T-helper 9 cell (primary cell): ENCODE measurements at places on chromosomes 7 and 10.

GRCh38 chr7:90322837-90323236 is 1.7 kb upstream of the FAM237B start:
- no peak for DNase-seq

DNA sequence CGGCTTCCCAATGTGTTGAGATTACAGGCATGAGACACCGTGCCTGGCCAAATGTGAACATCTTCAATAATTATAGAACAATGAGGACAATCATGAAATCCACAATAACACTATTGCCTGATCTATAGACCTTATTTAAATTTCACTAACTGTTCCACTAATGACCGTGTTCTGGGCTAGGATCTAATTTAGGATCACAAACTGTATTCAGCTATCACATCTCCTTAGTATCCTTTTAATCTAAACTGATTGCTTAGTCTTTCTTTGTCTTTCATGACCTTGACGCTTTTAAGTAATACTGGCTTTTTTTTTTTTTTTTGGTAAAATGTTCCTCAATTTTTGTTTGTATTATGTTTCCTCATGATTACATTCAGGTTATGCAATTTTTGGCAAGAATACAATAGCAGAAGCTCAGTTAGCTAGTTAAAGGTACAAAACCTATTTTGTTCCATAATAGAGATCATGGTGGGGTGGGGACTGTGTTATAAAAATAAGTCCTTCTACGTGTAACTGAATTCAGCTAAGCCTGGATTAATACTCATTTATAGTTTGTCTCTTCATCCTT is 158.4 kb downstream of the AOAH start:
- DNase-seq = no peak

- no peak for DNase-seq
Measured at GRCh38 chr7:27138985-27139333, 4.5 kb downstream of the HOXA5 start.

DNA sequence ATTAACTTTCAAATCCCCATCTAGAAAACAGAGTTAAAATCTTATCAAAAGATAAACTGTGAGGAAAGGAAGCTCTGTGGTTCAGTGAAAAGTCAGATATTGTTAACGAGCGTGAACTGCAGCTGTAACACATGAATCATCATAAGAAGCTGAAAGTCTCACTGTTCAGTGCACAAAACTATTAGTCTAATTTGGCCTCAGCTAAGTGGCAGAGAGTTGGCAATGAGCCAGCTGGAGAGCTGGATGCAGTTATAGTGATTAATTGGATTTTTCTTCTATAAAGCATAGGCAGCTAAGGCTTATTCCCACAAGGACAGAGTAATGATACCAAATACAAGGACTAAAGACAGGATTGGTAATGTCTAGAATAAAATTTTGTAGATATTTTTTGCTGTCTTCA is 101.1 kb upstream of the ABCB5 start:
- DNase-seq = no peak

DNA sequence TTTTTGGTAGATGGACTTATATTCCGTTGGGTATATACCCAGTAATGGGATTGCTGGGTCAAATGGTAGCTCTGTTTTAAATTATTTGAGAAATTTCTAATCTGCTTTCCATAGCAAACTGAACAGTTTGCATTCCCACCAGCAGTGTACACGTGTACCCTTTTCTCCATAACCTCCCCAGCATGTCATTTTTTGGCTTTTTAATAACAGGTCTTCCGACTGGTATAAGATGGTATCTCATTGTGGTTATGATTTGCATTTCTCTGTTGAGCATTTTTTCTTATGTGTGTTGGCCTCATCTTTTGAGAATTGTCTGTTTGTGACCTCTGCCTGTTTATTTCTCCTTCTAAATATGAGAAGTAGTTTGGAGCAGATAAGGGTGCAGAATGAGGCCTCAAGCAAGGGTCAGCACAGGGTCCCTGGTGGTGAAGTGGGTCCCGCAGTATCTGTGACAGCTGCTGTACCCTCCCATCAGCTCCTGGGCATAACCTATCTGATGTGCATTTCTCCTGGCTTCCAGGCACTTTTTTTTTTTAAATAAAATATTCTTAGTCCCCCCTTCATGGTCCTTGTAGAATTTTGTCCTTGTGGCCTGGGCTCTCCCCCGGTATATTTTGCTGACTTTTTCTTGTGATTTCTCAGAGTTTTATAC is 73.5 kb downstream of the PROSER2 start:
- DNase-seq = no peak

- peak; percentile 40 for DNase-seq
Measured at GRCh38 chr10:103451091-103451813, 918 bp downstream of the CALHM2 start.

DNA sequence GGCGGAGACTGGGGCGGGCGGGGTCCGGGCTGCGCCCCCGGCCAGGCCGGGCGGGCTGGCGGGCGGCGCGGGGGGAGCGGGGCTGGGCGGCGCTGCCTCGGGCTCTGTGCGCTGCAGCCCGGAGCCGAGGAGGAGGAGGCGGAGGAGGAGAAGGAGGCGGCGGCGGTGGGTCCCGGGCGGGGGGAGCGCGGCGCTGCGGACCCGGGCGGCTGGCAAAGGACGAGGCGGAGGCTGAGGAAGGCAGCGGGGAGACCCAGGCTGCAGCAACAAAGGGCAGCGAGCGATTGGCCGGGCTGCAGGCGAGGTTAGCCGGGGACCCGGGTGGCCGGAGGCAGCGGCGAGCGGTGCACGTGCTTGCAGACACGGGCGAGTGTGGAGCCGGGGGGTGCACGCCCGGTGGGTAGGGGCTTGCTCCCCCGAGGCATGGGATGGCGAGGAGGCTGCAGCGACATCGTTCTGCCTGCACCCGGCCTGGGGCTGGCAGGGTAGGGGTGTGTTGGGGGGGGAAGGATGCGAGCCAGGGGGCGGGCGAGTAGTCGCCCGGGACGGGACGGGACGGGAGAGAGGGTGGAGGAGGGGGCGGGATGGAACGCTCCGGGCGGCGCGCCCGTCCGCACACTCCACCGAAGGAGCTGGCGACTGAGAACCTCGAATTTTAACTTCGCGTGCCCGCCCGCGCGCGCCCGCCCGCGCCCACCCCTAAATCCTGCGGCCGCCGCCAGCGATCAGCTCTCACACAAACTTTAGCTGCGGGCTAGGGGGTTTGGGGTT is 844 bp upstream of the KAT6B start:
- peak; percentile 55 for DNase-seq

- DNase-seq = no peak
Measured at GRCh38 chr7:157488281-157488680, 151.5 kb downstream of the DNAJB6 start.

- no peak for DNase-seq
Measured at GRCh38 chr10:26214551-26215395, 1.8 kb upstream of the GAD2 start.

DNA sequence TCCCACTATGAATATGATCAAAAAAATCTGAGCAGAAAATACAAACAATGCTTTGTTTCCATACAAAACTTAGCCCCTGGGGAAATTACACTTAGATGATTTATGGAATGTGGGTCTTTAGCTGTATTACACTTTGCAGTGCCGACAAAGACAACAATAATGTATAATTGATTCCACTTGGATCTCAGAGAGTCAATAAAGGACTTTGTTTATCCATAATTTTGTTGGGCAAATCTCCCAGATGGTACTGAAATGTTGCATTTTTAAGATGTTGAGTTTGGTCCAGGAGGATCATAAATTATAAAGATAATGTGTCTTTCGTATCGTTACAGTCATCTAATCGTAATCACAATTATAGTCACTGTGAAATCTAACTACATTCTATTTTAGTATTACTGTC is 66.9 kb upstream of the DOCK1 start:
- no peak for DNase-seq

- no peak for DNase-seq
Measured at GRCh38 chr10:12572281-12572680, 222.9 kb downstream of the CAMK1D start.

DNA sequence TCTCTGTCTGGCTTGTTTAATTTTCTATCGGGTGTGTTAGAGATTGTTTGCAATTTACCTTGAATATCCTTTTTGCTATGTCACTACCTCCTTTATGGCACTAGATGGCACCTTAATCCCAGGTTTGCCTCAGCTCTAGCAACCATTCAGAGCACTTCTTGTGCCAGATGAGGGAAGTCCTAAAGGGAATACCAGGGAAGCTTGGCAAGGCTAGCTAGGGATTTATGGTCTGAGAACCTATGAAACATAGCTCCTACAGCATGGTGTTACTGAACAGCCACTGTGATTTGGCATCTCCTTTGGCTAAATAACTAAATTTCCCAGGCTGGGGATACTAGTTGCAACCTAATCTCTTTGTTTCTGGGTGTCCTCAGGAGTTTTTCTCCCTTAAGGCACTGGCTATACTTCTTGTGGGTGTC is 69.0 kb upstream of the VOPP1 start:
- peak; percentile 6 for DNase-seq

DNA sequence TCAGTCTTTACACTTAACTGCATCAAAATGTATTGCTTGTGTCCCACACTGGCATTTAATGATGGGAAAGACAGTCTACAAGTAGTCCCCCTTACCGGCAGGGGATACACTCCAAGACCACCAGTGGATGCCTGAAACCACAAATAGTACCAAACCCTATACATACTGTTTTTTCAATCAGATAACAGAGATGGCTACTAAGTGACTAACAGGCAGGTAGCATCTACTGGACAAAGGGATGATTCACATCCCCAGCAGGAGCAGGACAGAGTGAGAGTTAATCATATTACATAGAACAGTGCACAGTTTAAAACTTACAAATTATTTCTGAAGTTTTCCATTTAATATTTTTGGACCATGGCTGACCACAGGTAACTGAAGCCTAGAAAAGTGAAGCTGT is 13.2 kb downstream of the TMEM243 start:
- no peak for DNase-seq

DNA sequence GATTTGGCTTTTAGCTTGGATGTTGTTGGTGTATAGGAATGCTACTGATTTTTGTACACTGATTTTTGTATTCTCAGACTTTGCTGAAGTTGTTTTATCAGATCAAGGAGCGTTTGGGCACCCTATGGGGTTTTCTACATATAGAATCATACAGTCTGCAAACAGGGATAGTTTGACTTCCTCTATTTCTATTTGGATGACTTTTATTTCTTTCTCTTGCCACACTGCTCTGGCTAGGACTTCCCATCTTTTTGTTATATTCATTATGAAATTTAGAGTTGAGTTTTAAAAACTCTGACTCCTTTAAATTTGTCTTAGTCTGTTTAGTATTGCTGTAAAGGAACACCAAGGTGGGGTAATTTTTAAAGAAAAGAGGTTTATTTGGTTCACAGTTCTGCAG is 4.7 kb downstream of the ZNF786 start:
- DNase-seq = no peak

DNA sequence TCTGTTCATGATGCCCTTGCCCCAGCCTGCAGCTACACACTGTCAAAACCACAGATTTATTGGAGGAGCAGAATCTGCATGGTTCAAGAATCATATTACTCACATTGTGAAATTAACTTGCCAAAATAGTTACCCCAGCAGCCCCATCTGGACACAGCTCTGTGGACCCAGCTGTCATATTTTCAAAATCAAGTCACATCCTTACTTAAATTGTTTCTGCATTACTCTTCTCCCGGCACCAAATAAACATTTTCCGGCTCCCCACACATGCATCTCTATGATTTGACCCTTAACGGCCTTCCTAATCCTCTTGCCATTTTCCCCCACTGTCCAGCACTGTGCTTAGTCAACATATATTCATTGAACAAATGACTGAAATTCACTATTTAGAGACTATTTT is 43.8 kb upstream of the GPR26 start:
- no peak for DNase-seq

GRCh38 chr7:74684921-74685320 is 27.4 kb downstream of the GTF2I start:
- DNase-seq = no peak

DNA sequence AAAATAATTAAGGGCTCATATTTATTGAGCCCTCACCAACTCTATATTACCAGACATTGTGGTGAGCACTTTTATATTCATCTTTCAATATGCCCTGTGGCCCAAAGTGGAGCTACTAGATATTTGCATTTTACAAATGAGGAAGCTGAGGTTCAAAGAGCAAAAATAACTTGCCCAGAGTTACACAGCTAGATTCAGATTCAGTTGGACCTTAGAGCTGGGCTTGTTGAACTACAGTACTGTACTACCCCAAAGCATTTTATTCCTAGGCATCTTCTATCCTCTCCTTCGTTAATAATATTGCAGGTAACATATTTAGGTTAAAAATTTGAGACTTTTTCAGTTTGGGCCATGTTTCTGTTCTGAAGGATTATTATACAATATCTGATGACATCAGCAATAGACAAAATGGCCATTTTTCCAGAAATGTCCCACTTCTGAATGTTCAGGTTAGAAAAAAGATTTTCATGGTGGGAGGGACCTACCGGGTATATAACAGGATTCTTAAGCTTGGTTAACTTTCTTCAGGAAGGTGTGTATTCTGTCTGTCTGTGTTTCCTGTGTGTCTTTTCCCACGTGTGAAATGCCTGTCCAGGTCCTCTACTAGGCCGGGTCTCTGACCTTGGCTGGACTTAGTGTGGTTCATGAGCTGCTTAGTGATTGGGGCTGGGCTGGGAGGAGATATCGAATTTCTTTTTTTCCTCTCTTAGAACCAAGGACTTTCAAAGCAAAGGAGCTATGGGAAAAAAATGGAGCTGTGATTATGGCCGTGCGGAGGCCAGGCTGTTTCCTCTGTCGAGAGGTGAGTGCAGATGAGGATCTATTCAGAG is 13.6 kb downstream of the PRXL2A start:
- DNase-seq = no peak

GRCh38 chr7:50721661-50722259 is 60.9 kb downstream of the GRB10 start:
- no peak for DNase-seq

DNA sequence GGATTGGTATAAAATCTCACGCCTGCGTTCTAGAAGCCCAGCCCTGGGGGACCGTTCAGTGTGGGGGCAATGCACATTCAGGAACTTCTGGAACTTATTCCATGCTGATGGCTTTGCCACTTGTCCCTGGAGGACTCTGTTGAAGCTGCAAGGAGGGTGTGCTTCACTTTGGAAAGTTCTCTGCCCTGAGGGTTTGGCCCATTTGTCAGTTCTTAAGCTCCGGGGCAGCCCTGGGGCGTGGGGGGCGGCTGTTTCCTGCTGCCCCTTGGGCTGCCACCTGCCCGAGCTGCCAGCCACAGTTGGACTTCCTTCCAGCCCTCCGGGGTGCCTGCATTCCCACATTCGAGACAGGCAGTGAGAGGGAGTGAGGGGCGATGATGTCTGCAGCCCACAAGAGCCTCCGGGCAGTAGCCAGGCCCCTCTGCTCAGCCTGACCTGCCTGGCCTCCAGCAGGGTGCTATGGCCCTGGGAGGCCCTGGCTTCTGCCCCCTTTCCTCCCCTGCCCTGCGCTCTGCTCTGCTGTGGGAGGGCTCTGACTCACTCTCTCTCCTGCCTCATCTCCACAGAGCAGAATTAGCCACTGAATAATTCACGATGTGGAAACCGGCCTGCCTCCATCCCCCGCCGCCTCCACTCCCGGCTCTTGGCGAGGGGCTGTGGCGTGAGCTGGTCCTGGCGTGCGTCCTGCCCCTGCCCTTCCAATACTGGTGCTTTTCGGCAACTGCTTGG is 1.9 kb downstream of the TTYH3 start:
- no peak for DNase-seq

GRCh38 chr7:43240565-43240964 is 128.1 kb downstream of the HECW1 start:
- no peak for DNase-seq
